ENCODE measurements at places on chromosomes 5 and 9.

- DNase-seq: no peak
These were observed 13.2 kb downstream of the MED27 start for GRCh38 chr9:132066511-132066910.

- DNase-seq: no peak
These were observed 68.6 kb upstream of the MAST4 start for GRCh38 chr5:66527478-66528035.

DNA sequence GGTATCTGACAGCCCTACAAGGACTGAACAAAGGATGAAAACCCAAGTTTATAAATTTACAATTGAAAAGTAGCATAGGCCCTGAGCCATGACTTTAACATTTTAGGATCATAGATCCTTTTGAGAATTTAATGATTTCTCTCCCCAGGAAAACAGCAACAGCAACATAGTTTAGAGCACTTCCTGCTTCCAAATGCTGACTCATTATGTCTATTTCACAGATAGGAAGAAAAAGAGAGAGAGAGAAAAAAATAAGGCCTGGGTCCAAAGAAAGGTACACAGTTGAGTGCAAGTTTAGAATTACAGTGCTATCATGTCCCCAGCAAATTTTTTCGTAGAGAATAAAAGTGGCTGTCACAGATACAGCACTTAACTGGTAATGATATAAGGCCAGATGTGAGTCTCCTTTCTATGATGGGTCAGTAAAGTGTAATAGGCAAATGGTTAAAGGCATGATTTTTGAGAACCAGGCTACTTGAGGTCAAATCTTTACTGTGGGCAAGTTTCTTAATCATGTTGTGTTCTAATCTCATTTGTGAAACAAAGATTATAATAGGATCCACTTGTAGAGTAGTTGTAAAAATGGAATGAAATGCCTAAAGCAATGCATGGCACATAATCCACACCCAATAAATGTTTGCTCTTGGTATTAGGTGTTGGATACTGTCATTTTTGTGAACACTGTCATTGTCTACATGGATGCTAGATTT, 12.3 kb upstream of the PPP2R2B start:
- peak; percentile 12 for DNase-seq

GRCh38 chr5:108061941-108062340, 320.0 kb downstream of the FBXL17 start:
- DNase-seq: peak; percentile 51

GRCh38 chr5:177509381-177509951, at the start of gene DOK3:
TSS of gene DOK3 (minus strand) at chr5:177509826. CDS start at chr5:177509540, 286 bp downstream.
- no peak for DNase-seq

- DNase-seq: peak; percentile 81
These were observed 28.2 kb downstream of the MTRR start for GRCh38 chr5:7897014-7897600.

DNA sequence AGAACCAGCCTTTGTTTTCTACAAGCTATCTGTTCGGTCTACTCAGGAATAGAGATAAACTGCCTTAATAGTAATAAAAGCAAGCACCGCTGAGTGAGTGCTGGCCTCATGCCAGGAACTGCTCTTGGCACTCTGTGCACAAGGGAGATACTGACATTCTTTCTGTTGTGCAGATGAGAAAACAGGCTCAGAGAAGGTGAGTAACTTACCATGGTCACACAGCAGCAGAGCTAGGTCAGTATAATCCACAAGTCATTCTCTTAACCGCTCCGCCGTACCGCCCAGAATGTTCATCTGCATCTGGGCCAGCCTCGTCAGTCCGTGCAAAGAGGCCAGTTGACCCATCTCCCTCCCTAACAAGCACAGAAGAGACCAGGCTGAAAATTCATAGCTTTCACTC, 27.4 kb downstream of the QRFP start:
- peak; percentile 63 for DNase-seq

DNA sequence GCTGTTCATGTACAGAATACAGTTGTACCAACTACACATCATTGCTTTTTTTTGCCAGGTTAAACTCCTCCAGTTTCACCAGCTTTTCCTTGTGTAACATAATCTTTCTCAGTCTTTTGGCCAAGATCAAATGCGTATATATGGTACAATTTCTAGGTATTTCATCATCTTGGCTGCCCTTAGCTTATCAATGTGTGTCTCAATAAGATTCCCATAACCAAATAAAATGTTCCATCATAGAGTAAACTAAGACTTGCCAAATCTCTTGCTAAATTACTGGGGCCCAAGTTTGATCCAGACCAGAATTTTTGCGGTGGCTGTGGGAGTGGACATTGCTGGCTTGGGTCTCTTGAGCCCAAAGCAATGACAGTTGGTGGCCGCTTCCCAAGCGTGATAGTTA, 24.3 kb upstream of the ERBIN start:
- no peak for DNase-seq

DNA sequence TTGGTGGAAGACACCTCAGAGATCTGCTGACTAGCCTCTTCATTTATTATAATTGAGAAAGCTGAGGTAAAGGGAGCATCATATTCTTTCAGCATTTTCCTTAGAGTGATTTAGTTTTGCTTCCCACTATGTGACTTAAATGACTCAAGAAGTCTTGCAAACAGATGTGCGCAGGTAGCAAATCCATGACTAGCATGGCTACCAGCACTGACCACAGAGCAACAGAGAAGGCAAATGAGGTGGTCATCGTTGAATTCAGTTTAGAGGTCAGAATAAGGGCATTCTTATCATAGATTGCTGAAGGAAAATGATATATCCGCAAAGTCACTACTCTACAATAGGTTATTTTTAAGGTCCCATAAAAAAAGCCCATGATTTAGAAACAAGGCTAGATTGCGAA, 162.2 kb downstream of the PIK3R1 start:
- DNase-seq: no peak

DNA sequence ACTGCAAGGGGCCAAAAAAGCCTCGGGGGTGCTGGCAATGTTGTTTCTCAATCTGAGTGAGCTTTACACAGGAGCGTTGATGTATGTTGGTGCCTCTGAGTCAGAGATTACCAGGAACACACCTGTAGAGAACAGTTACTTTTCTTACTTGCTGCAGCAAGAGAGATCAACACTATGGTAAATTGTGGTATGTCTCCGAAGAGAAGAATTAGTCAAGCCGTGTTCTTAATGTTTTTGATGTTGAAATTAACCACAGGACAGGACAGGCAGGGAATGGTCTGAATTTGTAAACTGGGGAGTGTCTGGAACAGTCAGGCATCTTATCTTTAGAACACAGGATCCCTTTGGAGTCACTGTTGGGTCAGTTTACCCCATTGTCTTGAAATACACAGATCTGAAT, 285.7 kb downstream of the DNAH5 start:
- peak; percentile 3 for DNase-seq

All from fibroblast of mammary gland (primary cell).